ELR (cell line): ENCODE measurements at places on chromosomes 7 and 10.

- DNase-seq: no peak
Measured at GRCh38 chr10:20888620-20889330, 8.3 kb downstream of the NEBL start.

DNA sequence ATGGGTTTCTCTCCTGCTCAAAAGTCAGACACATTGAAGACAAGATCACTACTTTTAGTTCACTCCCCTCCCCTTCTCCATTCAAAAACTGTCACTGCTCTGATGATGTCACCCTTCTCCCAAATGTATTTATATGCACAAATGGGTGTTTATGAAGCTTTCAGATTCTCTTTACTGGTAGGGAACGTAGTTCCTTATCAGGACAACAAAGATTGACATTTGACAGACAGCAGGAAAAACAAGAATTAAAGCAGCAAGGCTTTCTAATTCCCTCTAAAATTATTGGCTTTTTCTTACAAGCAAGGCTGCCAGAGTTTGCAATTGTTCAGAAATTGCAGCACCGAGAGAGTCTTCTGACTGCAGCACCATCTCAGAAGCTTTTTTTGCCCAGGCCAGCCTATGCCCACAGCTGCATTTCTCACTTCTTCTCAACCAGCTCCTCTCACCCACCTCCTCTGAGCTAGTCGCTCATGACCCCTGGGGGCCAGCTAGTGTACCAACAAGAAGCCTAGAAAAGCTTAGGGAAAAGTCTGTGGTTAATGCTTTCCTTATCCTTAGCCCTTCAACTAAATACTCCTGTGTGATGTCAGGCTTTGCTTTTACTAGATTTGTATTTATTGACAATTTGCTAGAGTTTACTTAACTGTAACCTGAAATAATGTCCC is 265.1 kb downstream of the HTR7 start:
- peak; percentile 63 for DNase-seq

DNA sequence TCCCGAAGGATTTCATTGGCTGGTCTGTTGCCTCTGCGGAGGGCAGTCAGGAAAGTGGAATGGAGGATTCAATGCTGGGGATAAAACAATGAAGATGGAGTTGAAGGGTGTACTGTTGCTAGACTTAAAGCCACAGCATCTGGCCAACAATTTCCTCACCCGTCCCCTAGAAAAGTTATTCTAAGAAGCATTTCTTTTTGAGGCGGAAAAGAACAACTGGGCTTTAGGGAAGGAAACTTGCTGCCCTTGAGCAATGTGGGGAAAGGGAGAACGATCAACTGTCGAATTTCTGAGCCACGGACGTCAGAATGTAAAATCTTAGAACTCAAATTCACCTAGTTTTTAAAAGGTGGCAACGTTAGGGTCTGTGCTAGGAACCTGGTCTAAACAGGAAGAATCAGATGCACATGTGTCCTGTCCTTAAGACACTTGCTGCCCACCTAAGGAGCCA is 664 bp downstream of the FMC1 start:
- DNase-seq: no peak

DNA sequence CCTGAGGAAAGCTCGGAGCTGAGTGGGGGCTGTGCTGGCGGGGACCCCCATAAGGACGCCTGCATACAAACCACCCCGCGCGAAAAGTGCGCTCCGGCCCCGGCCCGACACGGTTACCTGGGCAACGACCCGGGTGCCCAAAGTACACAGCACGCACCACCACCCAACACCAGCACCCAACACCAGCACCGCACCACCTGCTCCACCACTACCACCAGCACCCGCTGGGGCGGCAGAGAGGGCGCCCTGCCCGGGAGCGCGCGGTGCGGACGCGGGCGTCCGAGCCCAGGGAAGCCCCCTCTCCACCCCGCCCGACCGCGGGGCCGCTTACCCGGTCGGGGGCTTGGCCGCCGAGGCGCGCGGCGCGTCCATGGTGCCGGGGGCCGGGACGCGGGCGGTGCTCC is 345 bp downstream of the COBL start:
- no peak for DNase-seq

- DNase-seq: no peak
Measured at GRCh38 chr10:26798298-26798697, 62.5 kb downstream of the ABI1 start.

GRCh38 chr7:99008181-99008631 is 129.9 kb downstream of the TRRAP start:
- DNase-seq: no peak

DNA sequence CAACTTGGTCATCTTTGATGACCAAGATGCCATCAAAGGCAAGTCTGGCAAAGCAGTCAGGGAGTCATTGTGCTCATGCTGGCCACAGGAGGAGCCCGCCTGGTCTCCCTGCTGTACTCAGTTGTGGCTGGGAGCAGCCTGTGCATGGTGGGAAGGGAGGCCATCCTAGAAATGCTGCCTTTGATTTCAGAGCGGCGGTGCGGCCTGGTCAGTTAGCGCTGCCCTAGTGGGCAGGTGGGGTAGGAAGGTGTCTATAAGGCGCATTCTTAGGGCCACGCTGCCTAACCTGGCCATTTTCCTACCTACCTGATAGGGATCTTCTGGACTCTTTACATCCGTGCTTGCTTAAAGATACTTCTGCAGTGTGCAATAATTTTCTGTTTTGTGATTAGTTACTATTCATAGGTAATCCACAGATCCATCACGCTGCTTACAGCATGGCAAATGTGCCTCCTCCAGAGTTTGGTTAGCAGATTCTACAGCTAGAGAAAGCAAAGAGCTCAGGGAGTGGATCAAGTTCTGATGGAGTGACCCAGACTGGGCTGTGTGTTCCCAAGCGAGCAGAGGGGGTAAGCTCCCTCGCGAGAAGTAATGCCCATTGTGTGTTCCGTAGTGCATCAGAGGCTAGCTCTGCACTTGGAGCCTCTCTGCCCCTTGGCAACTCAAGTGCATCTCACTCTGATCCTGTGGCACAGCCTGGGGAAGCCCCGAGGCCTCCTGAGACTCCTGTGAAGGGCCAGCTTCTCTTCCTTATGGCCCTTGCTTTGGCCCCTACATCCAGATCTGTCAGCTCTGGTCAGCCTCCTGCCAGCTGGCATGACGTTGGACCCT is 970.1 kb upstream of the ZNF722 start:
- no peak for DNase-seq

GRCh38 chr10:98433371-98433770 is 13.4 kb downstream of the HPS1 start:
- DNase-seq: no peak

GRCh38 chr10:72310636-72311035 is 36.9 kb downstream of the DDIT4 start:
- DNase-seq: no peak

- DNase-seq: no peak
Measured at GRCh38 chr10:129846991-129847391, 117.1 kb downstream of the EBF3 start.

DNA sequence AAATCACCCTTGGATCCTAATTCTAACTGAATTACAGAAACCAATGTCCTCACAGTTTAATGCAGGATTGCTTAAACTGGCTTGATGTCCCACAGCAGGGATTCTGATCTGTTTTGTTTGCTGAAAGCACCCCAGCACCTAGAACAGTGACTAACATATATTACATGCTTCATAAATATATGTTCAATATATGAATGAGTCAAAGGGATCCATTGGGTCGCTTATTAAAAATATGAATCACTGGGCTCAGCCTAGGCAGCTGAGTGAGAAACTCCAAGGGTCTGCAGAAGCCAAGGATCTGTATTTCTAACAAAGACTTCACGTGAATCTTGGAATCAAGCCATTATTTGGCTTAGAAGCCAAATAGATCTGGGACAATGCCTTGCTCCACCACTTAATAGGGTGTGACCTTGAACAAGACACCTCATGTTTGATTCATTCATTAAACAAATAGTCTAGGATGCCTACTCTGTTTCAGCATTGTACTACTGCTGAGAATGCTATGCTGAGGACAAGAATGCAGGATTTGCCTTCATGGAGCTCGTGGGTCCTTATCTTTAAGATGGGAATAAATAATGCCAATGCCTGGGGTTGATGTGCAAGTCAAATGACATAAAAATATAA is 103.4 kb upstream of the DLX6 start:
- no peak for DNase-seq

DNA sequence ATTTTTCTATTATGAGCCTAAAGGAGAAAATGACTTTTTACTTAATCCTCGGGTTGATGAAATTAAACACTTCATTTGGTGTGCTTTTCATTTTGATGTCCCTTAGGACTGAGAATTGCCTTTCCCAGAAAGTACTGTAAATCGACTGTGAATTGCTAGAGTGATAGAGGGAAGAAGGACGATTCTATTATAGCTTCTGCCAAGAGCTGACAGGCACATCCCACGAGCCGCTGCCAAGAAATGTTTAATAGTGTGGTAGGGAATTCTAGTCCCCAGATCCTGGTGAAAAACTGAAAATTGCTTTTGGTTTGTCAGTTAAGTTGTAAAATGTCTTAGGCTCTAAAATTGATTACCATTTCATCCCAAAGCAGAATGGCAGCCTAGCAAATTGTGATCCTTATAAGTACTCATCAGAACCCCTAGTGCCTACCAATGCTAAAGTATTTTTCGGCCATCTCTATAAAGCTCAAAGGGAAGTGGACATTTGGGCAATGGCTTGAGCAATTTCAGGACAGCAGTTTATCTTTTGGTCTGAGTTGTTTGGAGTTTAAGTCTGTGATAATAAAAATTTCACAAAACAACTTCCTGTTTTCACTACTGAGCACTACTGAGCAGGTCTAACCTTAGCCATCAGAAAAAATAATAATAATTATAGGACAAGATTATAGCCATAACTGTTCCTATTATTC is 44.6 kb upstream of the HYCC1 start:
- no peak for DNase-seq

DNA sequence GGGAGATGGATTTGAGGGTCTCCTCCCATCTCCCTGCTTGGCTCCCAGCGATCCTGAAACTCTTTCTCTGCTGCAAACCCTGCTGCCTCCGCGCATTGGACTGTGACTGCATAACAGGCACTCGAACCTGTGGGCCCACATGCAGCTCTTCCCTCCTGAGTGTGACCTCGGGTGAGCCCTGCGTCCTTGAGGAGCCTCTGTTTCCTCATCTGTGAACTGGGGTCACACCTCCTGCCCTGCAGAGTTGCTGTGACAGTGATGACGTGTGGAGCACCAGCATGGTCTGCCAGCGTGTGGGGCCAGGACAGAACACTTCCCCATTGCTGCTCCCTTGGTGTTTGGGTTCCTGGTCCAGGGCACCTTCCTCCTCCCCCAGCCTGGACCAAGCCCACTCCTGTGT is 46.9 kb upstream of the PSMG3 start:
- no peak for DNase-seq
